ENCODE measurements at places on chromosomes 2 and 18.

DNA sequence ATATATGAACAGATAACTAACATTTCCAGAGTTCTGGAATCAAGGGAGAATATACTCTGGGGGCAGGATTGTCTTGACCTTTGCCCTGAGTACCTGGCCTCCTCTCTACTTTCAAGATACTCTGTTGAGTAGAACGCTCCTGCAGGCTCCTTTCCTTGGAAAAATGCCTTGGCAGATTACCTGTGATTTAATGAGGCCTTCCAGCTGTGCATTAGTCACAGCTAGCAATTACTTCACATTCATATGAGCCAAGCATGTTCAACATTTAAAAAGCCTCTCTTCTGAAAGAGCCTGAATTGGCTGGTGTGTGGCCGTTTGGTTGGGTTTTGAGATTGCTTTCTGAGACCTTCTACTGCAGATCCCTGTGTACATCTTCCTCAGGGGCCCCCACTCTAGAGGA lies 142.2 kb downstream of the PLCL1 start:
- DNase-seq = no peak

- DNase-seq = no peak
These were observed 90.3 kb upstream of the RTN4 start for GRCh38 chr2:55140316-55141219.

GRCh38 chr2:15735484-15736326 lies 144.0 kb downstream of the DDX1 start:
- DNase-seq = no peak

- no peak for DNase-seq
These were observed 12.0 kb upstream of the DDX1 start for GRCh38 chr2:15579641-15580040.

DNA sequence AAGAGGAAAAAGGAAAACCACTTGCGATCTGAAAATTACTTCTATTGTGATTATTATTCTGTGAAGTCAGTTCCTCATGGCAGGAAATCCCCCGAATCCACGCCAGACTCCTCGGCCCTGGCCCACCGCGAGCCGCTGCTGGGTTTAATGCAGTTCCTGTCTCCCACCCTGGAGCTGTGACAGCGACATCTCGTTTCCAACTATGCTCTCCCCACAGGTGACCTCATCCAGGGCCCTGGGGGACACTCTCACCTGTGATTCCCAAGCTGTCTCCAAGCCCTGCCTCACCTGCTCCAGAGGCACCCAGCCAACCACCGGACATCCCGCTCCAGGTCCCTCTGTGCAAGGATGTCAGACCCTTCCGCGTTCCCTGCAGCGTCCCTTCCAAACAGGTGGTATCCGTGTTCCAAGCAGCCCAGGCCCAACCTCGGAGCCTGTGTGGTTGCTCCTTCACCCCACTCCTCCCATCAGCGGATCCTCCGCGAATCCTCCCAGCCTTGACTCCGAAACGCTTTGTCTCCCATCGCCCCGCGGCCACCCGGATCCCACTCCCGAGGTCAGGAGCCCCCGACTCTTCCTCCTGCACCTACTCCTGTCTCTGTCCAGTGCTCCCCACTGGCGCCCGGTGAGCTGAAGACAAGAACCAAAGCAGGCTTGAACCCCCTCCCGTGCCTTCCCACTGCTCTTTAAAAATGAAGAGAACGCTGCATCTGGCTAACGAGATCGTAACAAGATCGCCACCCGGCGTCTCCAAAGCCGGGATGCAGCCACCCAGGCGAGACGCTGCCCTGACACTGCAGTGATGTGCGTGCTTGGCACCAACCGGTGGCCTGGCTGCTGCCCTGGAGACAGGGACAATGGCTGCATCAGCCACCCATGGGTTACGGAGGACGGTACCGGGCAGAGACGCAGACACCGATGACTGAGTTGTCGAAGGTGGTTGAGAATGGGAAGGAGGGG lies 96.5 kb downstream of the NDUFA10 start:
- DNase-seq = peak; percentile 2

- DNase-seq = no peak
These were observed 369.2 kb downstream of the GALNT13 start for GRCh38 chr2:154240921-154241379.

DNA sequence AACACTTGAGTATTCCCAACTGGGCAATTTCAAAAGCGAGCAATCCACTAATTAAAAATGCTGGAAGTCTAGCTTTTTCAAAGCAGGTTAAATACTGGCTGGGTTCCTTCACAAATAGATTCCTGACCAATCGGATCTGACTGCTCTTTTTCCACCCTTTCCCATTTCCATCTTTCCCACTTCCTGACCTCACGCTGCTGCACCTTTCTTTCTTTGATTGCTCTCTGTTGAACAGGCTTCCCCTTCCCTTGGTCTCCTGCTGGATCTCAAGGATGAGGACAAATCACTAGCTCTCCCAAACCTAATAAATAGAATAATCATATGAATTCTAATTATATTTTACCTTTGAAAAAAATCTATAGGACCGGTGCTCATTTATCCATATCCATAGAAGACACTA lies 121.2 kb downstream of the TCF4 start:
- no peak for DNase-seq

DNA sequence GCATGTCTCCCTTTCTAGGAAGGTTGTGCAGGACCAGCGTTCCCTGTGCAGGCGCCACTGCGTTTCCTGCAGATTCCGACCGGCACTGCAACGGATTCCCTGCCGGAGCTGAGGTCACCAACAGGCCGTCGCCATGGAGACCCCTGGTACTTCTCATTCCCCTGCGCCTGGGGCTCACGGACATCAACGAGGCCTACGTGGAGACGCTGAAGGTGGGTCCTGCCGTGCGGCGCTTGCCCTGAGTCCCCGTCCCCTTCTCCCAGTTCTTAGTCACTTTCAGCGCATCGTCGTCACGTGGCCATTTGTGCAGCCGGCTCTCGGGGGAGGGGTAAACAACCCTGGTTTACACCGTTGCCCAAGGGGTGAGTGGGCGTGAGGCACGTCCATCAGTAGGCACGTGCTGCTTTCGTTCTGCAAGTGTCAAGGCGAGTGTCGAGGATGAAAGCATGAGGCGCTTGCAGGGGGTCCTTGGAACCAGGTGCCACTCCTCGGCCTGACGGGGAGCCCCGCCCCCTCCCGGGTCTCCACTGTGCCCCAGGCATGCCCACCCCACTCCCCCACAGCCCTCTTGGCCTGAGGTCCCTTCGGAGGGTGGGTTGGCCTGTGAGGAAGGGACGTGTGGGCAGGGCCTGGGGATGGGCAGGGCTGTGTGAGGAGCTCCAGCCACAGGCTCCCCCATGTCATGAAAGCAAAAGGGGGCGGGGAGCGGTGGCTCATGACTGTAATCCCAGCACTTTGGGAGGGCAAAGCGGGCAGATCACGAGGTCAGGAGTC lies 19.8 kb downstream of the DTYMK start:
- no peak for DNase-seq

GRCh38 chr2:164778723-164779122 lies 62.9 kb downstream of the COBLL1 start:
- no peak for DNase-seq

GRCh38 chr2:218073185-218073584 lies 4.1 kb downstream of the RUFY4 start:
- DNase-seq = no peak

- DNase-seq = no peak
These were observed 75.8 kb downstream of the SUCLG1 start for GRCh38 chr2:84383271-84383670.

- no peak for DNase-seq
These were observed 8.4 kb upstream of the TMEM185B start for GRCh38 chr2:120231564-120231973.

All from activated T-helper 1 cell treated with anti-CD3 and anti-CD28 coated beads, Interleukin-2, amount 50 U/mL, for 16 hours (primary cell).